ENCODE measurements at places on chromosomes 3 and 15.

- no peak for DNase-seq
Measured at GRCh38 chr3:119695480-119695879, 7.3 kb upstream of the CFAP91 start.

GRCh38 chr3:78427303-78427702 is 1340.5 kb downstream of the ROBO1 start:
- no peak for DNase-seq

GRCh38 chr3:127254730-127255129 is 33.1 kb downstream of the PRR20G start:
- DNase-seq = no peak

GRCh38 chr15:62307551-62307950 is 142.5 kb upstream of the C2CD4B start:
- no peak for DNase-seq

GRCh38 chr3:126986001-126986400 is 3.1 kb downstream of the PLXNA1 start:
- no peak for DNase-seq

DNA sequence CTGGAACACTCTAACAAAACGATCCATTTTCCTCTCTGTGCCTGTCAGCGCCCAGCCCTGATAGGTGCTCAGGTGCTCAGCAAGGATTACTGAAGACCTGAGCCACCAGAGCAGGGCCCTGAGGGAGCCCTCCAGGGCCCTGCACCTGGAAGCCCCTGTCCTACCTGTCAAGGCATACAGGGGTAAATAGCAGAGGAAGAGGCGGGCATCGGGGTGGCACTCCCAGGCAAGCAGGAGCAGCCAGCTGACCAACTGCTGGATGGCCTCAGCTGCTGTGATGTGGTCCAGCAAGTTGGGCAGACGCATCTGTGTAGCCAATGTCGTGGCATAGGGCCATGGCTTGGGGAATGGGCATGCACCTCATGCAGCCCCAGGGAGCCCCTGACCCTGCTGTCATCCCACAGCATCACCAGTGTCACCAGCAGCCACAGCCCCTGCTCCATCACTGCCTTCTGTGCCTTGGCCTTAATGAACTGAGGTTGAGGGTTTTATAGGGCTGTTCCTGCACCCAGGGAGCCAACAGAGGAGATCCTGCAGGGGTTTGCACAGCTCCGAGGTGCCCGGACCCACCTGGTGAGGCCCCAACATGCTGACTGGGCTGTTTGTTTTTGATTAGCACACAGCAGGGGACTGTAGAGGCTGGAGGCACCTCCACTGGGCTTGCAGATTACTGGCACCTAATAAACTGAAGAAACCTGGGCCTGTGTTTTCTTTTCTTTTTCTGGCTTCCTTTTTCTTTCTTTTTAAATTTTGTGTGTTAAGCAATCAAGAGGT is 7.9 kb upstream of the WDR6 start:
- no peak for DNase-seq

DNA sequence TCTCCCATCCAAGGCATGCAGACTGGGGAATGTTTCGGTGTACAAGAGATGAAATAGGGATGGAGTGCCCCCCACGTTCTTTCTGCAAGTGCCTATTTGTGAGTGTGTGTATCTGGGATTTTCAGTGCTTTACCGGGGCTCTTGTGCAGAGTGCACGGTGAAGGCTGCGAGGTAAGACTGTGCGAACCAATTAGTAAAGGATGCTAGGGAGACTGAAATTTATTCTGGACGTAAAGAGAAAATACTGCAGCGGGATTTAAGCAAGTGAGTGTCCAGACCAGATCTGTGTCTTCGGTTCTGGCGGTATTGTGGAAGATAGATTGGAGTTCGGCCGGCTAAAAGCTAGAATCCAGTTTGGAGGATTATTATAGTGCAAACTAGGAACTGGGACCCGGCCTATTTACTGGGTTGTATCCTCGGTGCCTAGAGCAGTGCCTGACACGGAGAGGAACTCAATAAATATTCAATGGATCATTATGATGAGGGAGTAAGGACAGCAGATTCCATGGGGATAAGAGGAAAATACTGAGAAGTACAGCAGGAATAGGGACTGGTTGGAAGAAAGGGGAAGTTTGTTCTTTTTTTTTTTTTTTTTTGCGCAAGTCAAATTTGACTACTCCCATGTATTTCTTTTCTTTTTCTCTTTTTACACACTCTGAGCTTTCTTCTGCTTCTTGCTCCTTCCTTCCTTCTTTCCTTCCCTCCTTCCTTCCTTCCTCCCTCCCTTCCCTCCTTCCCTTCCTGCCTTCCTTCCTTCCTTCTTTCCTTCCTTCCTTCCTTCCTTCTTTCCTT is 580 bp upstream of the MAGEF1 start:
- no peak for DNase-seq

DNA sequence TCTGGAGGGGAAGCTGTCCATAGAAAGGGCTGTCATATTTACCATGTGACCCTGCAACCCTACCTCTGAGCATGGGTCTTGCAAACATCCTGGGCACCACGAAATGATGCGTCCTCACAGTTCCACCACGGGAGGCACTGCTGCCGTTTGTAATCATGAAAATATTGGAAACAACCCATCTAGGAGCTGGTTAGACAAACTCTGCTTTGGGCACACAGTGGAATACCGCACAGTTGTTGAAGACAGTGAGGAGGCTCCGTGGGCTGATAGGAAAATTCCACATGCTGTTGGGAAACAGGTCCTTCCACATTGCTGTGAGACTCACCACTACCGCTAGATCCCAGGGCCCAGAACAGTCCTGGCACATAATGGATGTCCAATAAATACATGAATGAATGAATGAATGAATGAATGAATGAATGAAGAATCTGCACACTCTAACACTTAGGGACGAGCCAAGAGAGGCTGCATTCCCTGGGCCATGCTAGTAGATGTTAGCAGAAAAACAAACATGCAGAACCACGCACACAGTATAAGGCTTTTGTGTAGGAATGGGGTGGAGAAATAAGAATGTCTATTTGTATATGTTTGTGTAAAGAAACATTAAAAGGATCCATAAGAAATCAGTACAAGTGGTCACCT is 40.6 kb downstream of the TPRA1 start:
- DNase-seq = no peak

DNA sequence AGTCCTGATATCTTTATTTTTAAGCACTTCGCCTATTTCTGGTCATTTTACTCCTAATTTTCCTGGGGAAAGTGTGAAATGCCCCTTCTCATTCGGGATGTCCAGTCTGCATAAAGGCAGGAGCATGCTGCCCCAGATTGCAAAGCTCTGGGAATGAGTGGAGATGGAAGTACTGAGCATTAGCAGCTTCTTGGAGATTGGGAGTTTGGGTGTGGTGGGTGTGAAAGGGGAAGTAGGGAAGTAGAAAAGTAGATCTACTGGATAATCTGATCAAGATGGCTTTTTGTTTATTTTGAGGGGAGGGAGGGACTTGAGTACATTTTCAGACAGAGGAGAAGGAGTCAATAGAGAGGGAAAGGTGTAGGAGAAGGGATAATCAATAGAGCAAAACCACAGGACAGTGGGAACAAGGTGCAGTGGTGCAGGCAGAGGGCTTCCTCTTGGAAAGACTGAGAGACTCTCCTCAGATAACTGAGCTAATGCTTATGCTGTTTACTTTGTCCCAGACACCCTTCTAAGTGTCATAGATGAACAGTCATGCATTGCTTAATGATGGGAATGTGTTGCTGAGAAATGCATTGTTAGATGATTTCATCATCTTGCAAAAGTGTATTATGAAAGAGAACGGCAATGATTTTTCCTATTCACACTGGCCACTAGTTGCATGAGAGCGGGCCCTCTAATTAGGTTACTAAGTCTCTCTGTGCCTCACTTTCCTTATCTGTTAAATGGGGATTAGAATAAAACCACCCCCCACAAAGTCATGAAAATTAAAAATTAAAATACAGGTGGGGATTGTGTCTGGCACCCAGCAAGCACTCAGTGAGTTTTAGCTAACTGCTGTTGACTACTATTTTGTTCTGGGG is 45.5 kb downstream of the PHLDB2 start:
- no peak for DNase-seq

- DNase-seq = no peak
Measured at GRCh38 chr15:49412797-49413196, 10.2 kb upstream of the FGF7 start.

DNA sequence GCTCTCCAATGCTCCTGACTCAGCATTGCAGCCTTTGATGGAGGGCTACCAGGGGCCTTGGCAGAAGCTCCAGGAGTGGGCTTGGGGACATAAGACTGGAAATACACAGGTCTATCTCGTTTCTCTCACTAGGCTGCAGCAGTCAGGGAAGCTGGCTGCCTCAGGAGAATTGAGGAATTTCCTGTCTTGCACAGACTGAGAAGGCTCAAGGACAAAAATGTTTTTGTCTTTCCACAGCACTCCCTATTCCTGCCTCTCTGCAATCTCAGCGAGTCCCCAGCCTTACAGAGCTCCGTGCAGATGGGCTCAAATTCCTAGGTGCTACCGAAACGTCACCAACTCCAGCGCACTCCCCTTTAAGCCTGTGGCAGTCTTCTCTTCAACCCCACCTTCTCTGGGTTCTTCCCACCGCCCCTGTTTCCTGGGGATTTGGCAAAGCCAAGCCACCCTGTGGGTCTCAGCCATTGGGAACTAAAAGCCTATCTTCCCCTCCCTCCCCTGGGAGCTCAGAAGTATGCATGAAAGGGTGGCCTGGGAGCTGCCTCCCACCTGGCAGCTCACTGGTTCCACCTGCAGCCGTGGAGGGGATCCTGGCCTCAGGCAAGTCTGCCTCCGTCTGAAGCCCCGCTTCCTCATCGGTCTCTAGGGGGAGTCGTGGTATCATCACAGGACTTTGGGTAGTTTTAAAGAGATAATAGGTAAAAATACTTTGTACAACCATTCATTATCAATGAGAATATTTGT is 322.6 kb upstream of the FRG2C start:
- DNase-seq = no peak

GRCh38 chr3:10688126-10688525 is 127.9 kb upstream of the SLC6A11 start:
- no peak for DNase-seq

- DNase-seq = no peak
Measured at GRCh38 chr3:111668888-111669488, 73.8 kb upstream of the ZBED2 start.

DNA sequence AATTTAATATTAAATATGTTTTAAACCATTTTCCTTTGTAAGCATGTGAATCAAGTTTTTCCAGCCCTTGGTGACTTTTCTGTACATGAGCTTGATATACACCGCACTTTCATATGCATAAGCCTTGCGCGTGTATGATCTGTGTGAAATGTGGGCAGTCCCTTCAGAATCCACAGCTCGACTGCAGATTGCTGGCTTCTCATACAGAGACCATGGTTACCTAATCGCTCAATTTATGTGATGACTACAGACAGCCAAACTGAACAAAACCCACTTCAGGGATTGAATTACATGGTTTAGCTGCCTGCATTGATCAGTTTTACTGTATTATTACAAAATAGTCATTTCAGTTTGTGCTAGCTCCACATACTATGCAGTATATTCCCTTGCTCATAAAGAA is 212.3 kb upstream of the NECTIN3 start:
- DNase-seq = no peak

DNA sequence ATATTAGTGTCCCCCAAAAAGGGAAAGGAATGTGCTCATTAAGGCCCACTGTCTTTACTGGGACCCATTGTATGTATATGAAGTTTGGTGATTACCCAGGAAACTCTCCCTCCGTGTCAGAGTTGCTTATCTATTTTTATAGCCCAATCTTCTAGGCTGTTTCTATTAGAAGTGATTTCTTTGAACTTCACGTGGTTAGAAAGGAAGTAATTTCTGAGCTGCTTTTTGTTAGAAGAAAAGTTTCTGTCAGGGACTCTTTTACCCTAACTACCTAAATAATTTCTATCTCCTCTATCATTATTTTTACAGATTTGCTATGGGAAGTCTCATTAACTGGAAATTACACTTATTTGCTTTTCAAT is 17.7 kb upstream of the SENP7 start:
- DNase-seq = no peak
